ENCODE measurements at places on chromosomes 3 and 15. TPM values are rescaled to one million over a fixed set of nuclear protein-coding genes. Genes with fewer than 3 reads are reported as not detected.

DNA sequence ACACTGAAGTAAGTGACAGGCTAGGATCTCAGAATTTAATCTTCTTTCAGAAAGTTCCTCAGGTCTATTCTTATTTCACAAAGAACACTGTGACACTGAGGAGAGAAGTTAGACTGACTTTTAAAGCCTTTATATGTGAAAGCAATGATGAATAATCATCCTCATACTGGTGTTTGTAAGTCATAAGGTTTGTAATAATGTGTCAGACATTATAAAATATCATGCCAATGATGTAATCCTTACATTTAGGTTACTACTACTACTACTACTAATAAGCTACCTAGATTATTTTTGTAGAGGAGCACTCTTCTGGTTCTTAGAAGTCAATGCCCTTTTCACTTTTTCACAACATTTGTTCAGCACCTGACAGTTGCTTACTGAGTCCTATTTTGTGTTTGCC lies 33.4 kb downstream of the FANCD2OS start:
- DNase-seq, result no peak

Gene CASR
- total RNA-seq, result not detected

DNA sequence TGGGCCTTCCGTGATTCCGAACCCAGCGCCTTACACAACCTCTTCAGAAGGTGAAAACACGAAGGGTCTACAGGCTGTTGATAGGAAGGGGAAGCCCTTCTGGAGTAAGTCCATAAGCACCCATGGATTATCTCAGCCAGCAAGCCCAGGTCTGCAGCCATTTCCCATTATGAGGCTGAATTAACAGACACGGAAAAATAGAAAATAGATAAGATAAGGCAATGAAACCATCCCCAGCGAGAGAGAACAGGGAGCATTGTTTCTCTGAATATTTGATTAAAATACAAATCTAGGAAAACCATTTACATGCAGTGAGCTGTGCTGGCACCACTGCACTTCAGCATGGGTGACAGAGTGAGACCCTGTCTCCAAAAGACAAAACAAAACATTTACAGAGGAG lies 16.2 kb upstream of the CERS3 start:
- no peak for DNase-seq

- DNase-seq, result no peak
Observed at GRCh38 chr15:74037171-74038117, 42.9 kb downstream of the PML start.

Gene GATA2
- total RNA-seq, result 10.8 TPM

DNA sequence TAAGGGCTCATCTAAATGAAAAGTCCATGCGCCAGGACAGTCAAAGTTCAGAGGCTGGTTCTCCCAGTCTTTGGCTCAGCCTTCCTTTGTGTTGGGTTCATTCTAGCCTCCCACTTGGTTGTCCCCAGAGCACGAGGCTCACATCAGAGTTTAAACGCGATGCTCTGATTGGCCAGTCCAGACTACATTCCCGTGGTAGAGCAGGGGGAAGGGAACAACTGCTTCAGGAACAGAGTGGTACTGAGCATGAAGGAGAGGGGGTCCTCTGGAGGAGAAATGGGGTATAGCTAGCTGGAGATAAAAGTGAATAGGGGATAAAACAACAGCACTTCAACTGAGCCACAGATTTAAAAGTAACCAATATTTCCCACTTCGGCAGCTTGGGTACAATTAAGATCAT lies 32.2 kb downstream of the ANAPC13 start:
- no peak for DNase-seq

Gene ST8SIA2
- total RNA-seq, result 3.9 TPM

- no peak for DNase-seq
Observed at GRCh38 chr15:90336705-90337141, 15.4 kb upstream of the ZNF774 start.

Gene SERPINI2
- not detected for total RNA-seq

- DNase-seq, result no peak
Observed at GRCh38 chr3:107942951-107943749, 147.7 kb downstream of the CD47 start.

DNA sequence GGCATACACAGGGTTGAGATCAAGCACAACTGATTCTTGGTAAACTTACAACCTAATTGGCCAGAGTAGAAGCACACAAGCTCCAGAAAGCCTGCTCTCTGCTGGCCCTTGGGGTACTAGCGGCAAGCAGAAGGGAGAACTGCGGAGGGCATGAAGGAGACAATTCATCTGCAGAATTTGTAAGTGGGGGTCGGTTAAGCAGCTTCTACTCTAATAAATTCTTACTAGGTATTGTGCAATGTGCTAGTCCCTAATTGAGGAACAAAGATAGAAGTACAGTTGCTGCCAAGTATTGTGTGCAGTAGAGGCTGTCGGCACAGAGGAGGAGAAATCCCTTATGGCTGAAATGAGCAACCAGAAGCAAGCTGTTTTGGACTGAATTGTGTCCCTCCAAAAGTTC lies 91.2 kb upstream of the VEPH1 start:
- no peak for DNase-seq
